Esophagus muscularis mucosa (tissue), 4 donors: ENCODE measurements at places on chromosomes 3 and 15. TPM values are rescaled to one million over a fixed set of nuclear protein-coding genes. Genes with fewer than 3 reads are reported as not detected.

- no peak for DNase-seq
These were observed 11.2 kb upstream of the MST1R start for GRCh38 chr3:49914906-49915305.

GRCh38 chr15:100988297-100988696, 69.1 kb downstream of the LRRK1 start:
- peak; percentile 8 for DNase-seq

- DNase-seq, result no peak
These were observed 183.3 kb upstream of the ZBTB20 start for GRCh38 chr3:115330430-115330829.

DNA sequence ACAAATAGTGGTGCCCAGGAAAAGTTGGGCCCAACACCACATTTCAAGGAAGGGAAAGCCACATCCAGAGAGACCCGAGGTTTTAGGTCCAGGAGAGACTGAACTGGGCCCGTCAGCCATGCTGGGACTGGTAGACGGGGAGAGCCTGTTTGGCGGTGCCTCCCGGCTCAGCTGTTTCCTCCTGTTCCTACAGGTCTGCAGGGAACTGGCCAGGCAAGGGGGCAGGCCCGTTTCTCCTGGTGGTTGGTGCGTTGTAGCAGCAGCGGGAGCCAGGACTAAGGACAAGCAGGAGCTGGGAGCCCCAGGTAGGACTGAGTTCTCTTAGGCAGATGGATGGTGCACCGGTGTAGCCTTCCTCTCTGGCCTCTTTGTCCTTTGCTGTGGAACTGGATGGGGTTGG, 3.9 kb downstream of the PRKCD start:
- DNase-seq, result no peak

DNA sequence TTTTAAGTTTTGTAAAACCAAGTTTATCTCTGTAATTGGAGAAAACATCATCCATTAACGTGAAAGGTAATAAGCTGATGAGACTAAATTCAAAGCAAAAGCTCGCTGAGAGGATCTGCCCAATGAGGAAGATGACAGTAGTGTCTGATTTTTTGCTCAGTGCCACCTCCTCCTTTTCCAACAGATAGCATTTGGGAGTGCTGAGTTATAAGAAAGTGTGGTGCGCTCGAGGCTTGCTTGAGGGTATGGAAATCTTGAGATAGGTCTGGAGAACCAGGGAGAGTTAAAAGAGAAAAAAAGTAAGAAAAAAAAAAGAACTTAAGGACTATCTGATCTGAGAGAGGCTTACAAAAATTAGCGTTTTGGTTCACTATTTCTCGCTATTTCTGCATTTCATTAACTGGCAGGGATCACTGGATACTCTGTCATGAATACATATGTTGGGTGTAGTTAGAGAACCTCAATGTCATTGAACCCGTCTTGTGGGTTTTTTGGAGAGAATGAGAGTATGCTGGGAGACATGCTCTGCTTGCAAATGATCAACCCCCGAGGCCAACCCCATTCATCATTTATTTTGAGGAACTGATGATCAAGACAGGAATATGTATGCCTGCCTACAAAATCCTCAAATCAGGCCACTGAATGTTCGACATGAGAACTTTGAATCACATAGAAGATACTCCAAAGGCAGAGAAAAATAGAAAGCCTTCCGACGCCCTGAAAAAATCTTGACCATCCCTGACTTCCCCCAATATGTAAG, 973 bp upstream of the USP13 start:
- DNase-seq, result no peak

- DNase-seq, result no peak
These were observed 1121.8 kb downstream of the TBL1XR1 start for GRCh38 chr3:176075491-176075890.

- DNase-seq, result no peak
These were observed 92.3 kb upstream of the ADAMTS17 start for GRCh38 chr15:100434038-100434437.

GRCh38 chr15:22895465-22896190, 57.2 kb downstream of the NIPA2 start:
- no peak for DNase-seq

- no peak for DNase-seq
These were observed 367.9 kb upstream of the GBE1 start for GRCh38 chr3:82129221-82129801.

- DNase-seq, result no peak
These were observed 68.3 kb downstream of the GALK2 start for GRCh38 chr15:49238342-49238741.

- no peak for DNase-seq
These were observed 32.9 kb upstream of the ALG1L2 start for GRCh38 chr3:130048726-130049125.

GRCh38 chr3:177946048-177946447, 590.2 kb upstream of the KCNMB2 start:
- no peak for DNase-seq

GRCh38 chr3:87957575-87957974, 101.2 kb downstream of the CGGBP1 start:
- DNase-seq, result no peak

DNA sequence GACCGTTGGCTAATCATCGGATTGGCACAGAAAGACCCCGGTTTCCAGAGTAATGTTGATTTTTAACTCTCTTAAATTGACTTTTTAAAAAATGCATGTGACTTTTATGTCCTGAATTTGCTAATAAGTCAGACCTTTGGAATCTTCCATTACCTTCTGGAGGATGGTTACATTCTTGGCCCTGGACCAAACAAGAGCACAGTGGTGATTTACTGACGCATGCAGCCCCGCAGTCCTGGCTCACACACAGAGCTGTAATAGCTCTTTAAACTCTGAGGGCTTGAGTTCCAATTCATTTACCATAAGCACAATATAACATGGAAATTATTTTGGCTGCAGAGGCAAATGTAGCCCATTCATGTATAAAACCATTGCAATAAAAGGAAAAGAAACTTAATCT, 25.1 kb downstream of the SOX14 start:
- no peak for DNase-seq

DNA sequence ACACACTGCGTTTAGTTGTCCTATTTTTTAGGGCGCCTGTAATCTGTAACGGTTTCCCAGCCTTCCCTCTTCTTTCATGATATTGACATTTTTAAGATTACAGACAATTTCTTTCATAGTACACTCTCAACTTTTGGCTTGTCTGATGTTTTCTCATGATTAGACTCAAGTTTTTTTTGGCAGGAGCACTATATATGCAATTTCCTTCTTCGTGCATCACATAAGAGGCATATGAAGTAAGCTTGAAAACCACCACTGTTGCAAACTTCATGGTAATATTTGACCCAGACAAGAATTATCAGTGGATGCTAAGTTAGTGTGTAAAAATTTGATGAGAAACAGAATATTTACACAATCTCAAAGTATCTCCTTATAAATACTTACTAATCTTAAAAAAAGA, 119.2 kb upstream of the CMC1 start:
- DNase-seq, result no peak

GRCh38 chr3:155428563-155428962, 135.1 kb upstream of the STRIT1 start:
- DNase-seq, result peak; percentile 10

DNA sequence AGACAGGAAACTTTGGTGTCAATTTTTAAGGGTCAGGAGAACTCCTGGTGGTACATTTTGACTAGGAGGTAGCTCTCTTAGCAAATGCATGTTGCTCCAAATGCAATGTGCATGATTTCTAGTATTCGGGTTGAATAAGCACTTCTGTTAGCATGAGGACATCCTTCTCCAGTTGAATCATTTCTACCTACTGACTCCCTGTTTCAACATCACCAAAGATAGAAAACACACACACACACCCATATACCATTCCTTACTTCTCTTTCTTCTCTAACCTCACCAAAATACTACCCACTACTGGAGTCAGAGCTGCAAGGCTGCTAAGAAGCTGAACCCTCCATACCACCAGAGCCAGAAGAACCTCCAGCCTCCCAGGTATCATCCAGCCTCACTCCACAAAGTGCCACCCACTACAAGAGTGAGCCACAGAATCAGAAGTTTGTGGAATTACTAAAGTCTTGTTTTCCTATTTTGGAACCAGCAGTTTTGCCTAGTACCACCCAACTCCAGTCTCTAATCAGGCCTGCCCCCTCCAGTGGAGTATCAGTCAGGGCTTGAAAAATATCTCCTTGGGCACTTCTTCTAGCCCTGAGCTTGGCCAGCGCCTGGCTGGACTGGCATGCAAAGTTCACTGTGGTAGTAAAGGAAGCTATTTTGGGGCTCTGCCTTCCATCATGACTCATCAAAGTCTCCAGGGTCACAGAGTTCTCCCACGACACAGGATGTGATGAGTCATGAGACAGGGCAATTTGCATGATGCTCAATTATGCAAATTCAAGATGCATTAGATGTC, 110.3 kb downstream of the CYP19A1 start:
- DNase-seq, result peak; percentile 80

DNA sequence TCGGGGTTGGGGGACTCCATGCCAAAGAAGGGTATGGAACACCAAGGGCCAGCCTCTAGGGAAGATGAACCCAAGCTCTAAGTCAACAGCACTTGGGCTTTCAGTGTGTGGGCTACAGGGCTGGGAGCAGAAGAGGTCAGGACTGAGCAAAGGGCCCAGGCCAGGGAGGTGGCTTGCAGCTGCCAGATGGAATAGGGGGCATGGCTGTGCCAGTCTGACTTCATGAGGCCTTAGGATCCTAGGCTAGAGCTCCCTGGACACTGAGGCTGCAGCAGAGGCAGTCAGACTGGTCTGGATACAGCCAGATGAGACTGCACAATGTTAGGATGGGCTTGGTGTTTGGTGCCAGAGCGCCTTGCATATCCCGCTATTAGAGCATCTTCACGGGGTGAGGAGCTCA, 3.8 kb downstream of the RASGRF1 start:
- DNase-seq, result no peak

GRCh38 chr3:38528457-38528856, 32.3 kb downstream of the EXOG start:
- no peak for DNase-seq

DNA sequence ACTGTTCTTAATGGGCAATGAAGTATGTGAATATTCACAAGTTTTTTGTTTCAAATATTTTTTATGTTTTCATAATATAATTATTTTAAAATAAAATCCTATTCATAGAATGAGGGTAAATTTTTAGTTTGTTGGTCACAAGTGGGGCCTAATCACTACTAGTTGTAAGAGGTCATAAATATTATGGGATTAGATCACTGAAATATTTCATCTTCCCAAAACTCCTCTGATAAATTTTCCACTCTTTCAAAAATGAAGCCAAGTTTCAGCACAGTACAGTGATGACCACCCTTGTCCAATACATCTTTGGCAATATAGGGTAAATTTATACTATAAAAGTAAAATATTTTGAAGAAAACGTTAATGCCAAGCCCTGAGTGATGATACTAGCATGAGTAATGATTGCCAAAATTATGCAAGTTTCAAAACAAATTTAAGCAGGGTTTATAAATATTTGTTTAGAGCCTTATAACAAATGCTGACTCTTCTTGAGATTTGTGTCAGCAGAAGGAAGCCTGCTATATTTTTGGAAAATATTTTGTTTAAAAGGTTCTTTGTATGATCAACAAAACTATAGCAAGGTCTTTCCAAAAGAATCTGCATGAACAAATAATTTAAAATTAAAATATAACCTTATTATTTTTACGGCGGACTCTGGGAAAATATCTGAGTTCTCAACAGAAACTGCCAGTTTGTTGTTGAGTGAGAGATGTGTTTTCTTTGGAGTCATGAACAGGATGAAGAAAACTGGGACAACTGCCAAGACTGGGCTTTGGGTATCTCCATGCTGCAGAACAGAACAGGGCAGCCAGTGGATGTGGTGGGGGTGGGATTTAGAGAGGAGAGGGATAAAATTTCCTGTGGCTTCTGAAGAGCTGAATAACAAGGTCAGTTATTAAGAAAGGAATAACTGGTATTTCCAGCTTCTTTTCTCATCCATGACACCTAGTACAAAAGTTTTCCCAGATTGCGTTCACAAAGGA, 17.9 kb upstream of the TM4SF1 start:
- DNase-seq, result no peak

GRCh38 chr3:129824926-129825541, 68.5 kb downstream of the TMCC1 start:
- no peak for DNase-seq

GRCh38 chr3:109413049-109413448, 75.7 kb upstream of the DPPA4 start:
- no peak for DNase-seq

GRCh38 chr3:190060192-190060775, 60.4 kb downstream of the P3H2 start:
- no peak for DNase-seq

- DNase-seq, result no peak
These were observed 20.8 kb downstream of the SETD2 start for GRCh38 chr3:47143068-47143467.

DNA sequence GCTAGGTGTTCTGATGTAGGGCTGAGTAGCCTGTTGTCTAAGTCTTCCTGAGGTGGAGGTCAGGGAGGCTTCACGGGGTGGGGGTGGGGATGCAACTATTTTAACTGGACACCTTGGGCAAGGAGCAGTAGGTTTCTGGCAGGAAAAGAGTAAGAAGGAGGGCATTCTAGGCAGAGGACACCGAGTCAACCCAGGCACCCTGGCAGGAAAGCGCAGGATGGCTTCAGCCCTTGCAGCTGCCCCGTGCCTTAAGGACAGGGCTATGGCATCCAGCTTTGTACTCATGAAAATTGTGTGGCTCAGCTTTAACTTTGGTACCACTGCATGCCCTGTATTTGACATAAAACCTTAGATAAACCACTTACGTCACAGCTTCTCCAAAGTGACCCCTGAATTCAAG, 6.4 kb upstream of the FILIP1L start:
- DNase-seq, result no peak

DNA sequence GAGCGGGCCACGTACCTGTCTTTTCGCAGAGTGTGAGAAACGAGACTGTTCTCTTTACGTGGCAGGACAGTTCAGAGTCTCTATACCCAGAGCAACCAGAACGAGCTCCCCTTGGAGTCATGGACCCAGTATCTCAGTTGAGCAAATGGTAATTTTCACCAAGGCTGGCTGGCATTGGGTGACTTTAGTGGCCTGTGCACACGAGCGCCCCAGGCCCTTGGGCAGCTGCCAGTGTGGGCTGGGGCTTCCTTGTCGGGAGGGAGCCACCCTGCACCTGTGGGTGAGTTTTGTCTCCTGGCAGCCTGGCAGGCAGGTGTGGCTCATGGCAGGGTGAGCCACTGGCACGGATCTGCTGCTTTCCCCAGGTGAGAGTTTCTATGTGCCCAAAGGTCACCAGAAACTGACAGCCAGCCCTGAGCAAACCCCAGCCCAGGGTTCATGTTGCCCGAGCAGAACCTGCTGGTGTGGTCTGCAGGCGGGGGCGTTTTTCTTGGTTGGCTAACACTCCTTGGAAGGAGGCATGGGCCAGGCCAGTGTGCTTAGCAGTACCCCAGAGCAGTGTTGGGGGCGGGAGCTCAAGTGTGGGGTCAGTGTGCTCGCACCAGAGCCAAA, 135.0 kb downstream of the TJP1 start:
- no peak for DNase-seq

ATP11B gene
- 45.8 TPM for total RNA-seq

BNC1 gene
- total RNA-seq, result 0.19 TPM

BFSP2 gene
- total RNA-seq, result not detected

SLC28A2 gene
- not detected for total RNA-seq

DUOXA2 gene
- not detected for total RNA-seq

MGLL gene
- 87.5 TPM for total RNA-seq
